ENCODE measurements at places on chromosomes 3 and 15. TPM values are rescaled to one million over a fixed set of nuclear protein-coding genes. Genes with fewer than 3 reads are reported as not detected.

DNA sequence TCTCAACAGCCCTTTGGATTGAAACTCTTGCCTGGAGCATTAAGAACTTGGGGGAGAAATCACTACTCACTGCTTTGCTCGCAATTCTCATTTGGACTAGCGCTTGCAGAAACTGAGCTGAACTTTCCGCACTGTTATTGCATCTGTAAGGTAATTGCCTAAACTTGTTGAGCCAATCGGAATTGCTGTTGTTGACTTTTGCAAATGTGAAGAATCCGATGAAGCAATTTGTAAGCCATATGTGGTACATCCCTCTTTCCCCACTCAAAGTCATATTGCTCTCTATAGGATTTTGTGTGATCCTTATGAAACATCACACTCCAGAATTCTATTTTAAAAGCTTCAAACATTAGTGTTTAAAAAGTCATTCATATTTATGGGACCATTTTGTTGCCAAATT, 191.7 kb upstream of the GBE1 start:
- DNase-seq, result no peak

Gene LRTM1
- not detected for total RNA-seq

Gene PARP15
- total RNA-seq, result 1.5 TPM

GRCh38 chr3:128078322-128078721, 26.1 kb downstream of the SEC61A1 start:
- DNase-seq, result no peak

- DNase-seq, result no peak
Observed at GRCh38 chr3:57142411-57142723, 22.8 kb downstream of the IL17RD start.

All from right lobe of liver (tissue), 6 donors.